A549 treated with AZD2906 at 1 μM for 4 hours (cell line): ENCODE measurements at places on chromosomes 5 and 9. TPM values are rescaled to one million over a fixed set of nuclear protein-coding genes. Genes with fewer than 3 reads are reported as not detected.

CCL28 gene
- total RNA-seq = 0.06 to 0.34 TPM (median 0.15 TPM) in 5 replicates

EIF4E1B gene
- not detected in 5 replicates for total RNA-seq

OR1Q1 gene
- total RNA-seq = 0.07 TPM in 1 of 5 replicates, not detected in the others

C9orf153 gene
- 0.05 to 0.39 TPM (median 0.20 TPM) in 4 of 5 replicates, not detected in the other for total RNA-seq

LURAP1L gene
- total RNA-seq = 23.7 to 28.8 TPM (median 26.7 TPM) in 5 replicates

LCN2 gene
- 3.3 to 6.9 TPM (median 3.6 TPM) in 5 replicates for total RNA-seq

TPPP gene
- 6.6 to 8.2 TPM (median 7.4 TPM) in 5 replicates for total RNA-seq

PAX5 gene
- 0.01 to 0.09 TPM (median 0.03 TPM) in 5 replicates for total RNA-seq

CKMT2 gene
- total RNA-seq = not detected in 5 replicates

ADRB2 gene
- 1.3 to 1.6 TPM (median 1.3 TPM) in 5 replicates for total RNA-seq

KCNV2 gene
- not detected in 5 replicates for total RNA-seq

DPYSL3 gene
- total RNA-seq = 18.3 to 24.5 TPM (median 20.5 TPM) in 5 replicates

PCA3 gene
- not detected in 5 replicates for total RNA-seq

SLC4A9 gene
- total RNA-seq = 0.02 to 0.03 TPM in 2 of 5 replicates, not detected in the others

PFN3 gene
- not detected in 5 replicates for total RNA-seq

ANKRD55 gene
- total RNA-seq = 0.06 TPM in 1 of 5 replicates, not detected in the others

TAS2R1 gene
- total RNA-seq = not detected in 5 replicates

SPATA31A3 gene
- not detected in 5 replicates for total RNA-seq

STKLD1 gene
- total RNA-seq = 0.50 to 0.92 TPM (median 0.64 TPM) in 5 replicates

GABRA1 gene
- not detected in 5 replicates for total RNA-seq

LHX6 gene
- 3.1 to 3.8 TPM (median 3.3 TPM) in 5 replicates for total RNA-seq
